ENCODE measurements at places on chromosomes 1 and 21.

- DNase-seq: no peak
These were observed 220.1 kb downstream of the ST6GALNAC3 start for GRCh38 chr1:76294482-76295194.

DNA sequence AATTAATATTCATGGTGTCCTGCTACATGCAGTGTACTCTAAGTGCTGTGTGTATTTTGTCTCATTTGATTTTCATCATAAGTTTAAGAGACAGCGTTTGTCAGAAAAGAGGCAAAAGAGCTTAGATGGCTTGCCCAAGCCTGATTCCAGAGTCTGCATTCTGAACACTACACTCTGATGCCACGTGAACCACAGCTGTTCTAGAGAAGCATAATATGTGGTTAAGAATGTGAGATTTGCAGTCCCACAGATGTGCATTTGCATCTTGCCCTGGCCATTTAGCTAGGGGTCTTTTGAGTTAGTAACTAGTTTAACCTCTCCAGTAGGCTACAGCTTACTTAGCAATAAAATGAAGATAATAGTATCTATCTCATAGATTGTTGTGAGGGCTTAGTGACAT is 9.2 kb upstream of the GADD45A start:
- no peak for DNase-seq

DNA sequence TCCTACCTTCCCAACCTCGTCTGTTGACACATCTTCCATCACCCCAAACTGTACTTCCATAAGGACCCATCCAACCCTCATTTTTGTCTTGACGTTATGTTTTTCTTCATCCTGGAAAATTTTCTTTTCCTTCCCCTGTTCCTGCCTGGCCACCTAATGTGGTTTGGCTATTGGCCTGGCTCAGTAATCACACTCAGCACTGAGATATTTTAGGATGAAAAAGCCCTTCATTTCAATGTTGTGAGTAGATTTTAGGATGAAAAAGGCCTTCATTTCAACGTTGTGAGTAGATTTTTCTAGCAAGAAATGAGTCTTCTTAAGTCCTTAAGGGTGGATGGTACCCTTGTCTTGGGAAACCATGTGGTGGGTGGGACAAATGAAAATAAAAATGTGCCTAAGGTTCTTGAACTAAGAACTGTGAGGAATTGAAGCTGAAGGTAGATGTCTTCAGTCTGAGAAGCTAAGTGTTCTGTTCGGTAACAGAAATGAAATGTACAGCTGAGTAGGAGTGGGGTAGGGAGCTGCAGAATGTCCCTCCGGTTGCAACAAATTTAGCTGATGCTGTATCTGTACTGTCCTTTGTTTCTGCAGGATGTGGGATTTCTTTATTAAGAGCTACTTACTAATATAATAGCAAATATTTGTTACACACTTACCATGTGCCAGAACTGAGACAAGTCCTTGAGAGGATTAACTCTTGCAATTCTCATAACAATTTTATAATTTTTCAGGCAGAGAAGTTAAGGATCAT is 36.1 kb downstream of the DNTTIP2 start:
- DNase-seq: no peak

DNA sequence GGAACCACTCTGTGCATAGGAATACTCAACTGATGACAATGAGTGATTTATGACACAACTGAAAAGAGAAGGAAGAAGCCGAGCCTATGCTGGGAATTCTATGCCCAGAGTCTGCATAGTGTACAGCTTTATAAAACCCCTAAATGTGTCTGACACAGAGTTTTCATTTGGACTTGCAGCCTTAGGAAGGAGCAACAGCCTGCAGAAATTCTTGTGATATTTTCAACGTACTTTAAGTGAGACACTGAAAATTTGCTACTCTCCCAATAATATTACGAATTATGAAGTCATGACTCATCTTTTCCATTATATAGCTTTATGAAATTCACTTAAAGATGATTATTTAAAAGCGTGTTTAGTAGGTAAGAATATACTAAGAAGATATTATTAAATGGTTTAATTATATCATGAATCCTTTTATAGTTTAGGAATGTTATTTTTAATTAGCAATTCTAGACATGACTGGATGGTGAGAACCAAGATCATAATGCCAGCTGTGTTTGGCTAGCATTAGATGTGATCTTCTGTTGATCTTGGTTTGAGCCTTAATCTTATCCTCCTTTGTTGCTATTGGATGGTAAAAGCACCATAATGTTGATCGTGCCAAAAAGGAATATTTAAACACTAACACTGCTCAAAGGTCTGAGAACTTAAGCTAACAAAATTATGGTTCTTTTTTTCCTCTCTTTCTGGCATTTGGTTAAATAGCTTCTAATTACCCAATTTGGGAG is 785.1 kb upstream of the ADGRL4 start:
- no peak for DNase-seq

DNA sequence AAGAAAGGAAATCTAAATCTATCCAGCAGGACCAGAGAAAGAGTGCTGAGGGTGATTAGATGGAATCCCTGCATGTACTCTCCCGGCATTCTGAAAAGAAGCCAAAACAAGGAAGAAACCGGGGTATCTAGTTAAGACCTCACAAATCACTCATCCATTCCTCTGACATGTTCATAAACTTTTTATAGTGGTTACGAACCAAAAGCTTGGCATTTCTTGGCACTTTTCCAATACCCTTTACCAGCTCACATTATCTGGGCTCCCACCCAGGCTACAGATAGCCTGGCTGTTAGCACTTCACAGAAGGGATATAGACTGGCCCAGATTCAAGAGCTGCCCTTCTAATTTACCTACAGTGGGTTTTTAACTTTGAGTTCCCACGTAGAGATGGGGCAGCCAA is 1.8 kb upstream of the C1orf74 start:
- no peak for DNase-seq

GRCh38 chr1:17682400-17682799 is 72.7 kb upstream of the ACTL8 start:
- DNase-seq: no peak

GRCh38 chr21:46059195-46059594 is 38.7 kb upstream of the COL6A2 start:
- DNase-seq: no peak

DNA sequence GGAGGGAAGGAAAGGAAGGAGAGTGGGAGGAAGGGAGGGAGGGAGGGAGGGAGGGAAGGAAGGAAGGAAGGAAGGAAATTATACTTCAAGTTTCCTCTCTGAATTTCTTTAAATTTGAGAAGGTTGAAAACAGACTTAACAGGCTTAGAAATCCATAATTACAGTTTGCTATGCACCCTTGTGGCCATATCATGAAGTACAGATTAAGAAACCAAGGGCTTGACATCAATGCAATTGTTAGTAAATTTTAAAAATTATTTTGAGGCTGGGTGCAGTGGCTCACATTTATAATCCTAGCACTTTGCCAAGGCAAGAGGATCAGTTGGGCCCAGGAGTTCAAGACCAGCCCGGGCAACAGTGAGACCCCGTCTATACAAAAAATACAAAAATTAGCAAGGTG is 14.4 kb downstream of the ANP32E start:
- peak; percentile 29 for DNase-seq

GRCh38 chr1:176241385-176242015 is 34.4 kb upstream of the COP1 start:
- DNase-seq: peak; percentile 67

DNA sequence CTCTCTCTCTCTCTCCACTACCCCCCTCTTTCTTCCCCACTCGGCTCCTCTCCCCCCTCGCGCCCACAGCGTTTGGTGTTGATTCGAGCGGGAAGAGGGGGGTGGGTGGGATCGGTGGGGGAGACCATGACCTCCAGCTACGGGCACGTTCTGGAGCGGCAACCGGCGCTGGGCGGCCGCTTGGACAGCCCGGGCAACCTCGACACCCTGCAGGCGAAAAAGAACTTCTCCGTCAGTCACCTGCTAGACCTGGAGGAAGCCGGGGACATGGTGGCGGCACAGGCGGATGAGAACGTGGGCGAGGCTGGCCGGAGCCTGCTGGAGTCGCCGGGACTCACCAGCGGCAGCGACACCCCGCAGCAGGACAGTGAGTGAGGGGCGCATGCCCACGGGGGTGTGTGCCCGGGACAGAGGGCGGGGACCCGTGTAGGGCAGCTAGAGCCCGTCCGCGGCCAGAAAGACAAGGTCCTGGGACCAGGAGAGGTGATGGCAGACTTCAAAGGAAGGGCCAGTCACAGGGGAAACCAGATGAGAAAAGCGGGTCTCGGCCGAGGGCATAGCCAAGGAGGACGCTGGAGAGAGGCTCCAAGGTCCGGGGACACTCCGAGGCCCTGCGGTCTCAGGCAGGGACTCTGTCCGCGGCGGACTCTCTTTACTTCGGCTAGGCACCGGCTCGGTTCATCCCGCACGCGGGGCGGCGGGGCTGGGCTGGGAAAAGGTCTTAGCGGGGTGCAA is at the start of gene PRRX1:
Gene PRRX1, plus strand, starts transcription at position 39 of the 735 bp plus-strand sequence. Its CDS starts 88 bp downstream, at position 127.
- DNase-seq: peak; percentile 23

DNA sequence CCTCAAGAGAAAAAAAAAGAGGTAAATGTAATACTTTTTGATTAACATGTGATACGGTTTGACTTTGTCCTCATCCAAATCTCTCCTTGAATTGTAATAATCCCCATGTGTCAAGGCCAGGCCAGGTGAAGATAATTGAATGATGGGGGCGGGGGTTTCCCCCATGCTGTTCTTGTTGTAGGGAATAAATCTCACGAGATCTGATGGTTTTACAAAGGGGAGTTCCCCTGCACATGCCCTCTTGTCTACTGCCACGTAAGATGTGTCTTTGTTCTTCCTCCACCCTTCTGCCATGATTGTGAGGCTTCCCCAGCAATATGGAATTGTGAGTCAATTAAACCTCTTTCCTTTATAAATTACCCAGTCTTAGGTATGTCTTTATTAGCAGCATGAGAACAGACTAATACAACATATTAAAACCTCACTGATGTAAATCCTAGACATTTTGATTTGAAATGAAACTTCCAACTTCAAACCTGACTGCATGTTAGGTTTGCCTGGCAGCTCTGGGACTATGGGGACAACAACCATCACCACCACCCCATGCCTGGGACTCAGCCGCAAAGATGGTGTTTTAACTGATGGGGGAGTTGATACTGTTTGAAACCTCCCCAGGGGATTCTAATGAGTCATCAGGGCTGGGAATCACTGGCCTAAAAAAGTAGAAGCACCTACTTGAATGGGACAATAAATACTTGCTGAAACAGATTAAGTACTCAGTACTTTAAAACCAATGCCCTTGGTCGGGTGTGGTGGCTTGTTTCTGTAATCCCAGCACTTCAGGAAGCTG is 32.8 kb upstream of the BACH1 start:
- DNase-seq: peak; percentile 20

DNA sequence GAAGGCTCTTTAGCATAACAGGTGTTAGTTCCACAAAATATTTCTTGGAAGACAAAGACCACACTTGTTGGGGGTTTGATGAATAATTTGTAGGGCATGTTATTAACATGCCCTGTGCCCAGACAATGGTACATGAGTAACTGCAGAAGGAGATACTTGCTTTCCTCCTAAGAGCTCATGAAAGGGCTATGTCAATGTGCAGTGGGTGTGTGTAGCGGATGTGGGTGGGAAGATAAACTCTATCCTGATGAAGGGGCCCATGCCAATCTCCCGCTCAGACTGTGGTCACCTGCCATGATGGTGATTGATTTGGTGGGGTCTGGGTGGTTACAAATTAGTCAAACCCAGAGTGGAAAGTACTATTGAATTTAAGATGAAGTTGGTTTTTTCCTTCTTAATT is 69.8 kb upstream of the DNAH14 start:
- no peak for DNase-seq

DNA sequence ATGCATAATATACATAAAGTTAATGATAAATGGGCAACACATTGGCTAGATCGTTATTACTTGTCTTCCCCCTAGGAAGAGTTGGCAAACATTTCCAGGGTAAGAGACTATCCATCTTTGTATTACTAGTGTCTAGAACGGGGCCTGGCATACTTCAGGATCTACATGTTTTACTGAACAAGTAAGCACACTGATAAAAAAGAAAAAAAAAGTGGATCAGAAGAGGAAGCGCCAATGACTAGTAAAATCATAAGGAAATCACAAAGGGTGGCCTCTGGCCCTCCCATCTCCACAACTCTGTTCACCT is 482 bp downstream of the TM2D1 start:
- no peak for DNase-seq
